ENCODE measurements at places on chromosomes 4 and X.

- DNase-seq: no peak
Observed at GRCh38 chr4:40992472-40993295, 221.7 kb downstream of the APBB2 start.

DNA sequence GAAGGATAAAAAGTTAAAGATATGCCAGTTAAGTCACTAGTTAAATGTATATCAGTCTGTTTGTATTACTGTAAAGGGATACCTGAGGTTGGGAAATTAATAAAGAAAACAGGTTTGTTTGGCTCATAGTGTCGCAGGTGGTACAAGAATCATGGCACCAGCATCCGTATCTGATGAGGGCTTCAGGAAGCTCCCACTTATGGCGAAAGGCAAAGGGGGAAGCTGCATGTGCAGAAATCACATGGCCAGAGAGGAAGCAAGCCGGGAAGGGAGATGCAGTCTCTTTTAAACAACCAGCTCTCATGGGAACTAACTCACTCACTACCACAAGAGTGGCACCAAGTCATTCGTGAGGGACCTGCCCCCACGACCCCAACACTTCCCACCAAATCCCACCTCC lies 91.9 kb upstream of the SH3RF1 start:
- DNase-seq: no peak

GRCh38 chr4:172809319-172809718 lies 359.3 kb upstream of the GALNT7 start:
- no peak for DNase-seq

GRCh38 chrX:40090961-40091360 lies 6.8 kb downstream of the BCOR start:
- no peak for DNase-seq

- no peak for DNase-seq
Observed at GRCh38 chrX:5100004-5100403, 1128.7 kb downstream of the NLGN4X start.

DNA sequence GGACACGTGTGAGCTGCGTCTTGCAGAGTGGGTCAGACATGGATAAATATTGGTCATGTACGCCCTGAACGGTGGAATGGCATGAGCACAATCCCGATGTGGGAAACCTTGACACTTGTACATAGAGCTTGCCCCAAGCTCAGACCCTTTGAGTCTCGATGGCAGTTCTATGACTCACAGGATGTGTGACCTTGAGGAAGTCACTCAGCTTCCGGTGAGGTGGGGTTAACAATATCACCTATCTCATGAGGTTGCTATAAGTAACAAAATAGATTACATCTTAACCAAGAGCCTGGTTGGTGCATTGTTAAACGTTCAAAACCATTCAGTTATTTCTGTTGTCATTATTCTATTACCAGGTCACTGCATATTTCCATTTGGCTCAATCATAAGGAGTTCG lies 109.1 kb upstream of the TBL1X start:
- DNase-seq: no peak

GRCh38 chr4:159346681-159347080 lies 243.8 kb downstream of the RAPGEF2 start:
- no peak for DNase-seq

DNA sequence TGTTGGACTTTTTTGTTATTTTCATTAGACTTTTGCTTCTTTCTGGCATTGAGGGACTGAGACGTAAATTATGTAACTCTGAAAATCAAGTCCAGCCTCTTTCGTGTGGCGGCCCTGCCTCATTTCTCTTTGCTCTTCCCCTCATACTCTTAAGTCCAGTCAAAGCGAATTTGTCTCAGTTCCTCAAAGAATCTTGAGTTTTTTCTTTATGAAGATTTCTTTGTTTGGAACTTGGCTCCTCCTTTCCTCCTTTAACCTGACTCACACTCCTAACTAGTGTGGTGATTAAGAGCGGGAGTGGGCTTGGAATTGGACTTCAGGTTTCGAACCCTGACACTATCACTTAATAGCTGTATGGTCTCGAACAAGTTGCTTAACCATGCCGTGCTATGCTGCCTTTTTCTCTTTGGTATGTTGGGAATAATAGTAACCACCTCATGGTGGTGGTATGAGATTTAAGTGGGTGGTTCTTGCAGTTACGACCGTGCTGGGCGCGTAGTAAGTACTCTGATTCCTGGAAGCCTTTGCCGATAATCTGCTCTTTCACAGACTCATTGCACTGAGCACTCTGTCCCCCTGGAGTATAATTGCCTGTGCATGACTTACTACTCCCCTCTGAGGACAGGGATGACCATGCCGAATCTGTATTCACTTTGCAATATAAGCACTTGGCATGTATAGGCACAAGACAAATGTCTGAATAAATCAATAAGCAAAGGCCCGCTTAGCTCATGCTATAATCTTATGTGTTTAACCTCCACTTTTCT lies 19.1 kb downstream of the FNIP2 start:
- no peak for DNase-seq

GRCh38 chrX:434946-435345 lies 48.2 kb upstream of the PPP2R3B start:
- no peak for DNase-seq

DNA sequence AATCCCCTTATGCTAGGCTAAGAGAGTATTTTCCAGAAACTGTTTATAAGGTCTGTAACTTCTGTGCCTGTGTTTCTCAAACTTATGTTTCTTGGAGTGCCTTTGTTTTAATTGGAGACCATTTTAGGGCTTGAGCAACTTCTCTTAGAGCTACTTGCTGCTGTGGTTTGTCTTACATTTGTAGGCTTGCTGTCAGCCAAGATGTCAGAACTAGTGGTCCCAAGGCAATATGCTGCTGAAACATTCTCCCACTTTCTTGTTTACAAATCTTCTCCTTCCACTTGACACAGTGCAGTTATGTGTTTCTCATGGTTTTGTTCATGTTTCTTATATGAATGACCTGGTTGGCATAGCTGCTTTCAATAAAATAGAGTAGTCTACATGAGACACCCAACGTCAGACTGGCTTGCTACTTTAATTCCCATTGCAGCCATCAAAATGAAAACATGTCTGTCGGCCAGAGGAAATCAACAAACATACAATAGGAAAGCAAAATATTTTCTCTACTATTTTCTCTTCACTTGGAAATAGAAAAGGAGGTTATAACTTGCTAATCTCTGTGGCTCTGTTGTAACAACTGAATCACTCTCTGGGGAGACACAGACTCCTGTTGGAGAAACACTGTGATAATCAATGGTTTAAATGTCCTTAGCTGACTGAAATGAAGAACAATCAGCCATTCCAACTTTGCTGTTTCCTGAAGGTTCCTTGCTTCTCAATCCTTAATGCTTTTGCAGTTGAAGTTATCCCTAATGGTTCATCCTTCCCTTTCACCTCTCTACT lies 426.4 kb downstream of the PDGFC start:
- DNase-seq: no peak

DNA sequence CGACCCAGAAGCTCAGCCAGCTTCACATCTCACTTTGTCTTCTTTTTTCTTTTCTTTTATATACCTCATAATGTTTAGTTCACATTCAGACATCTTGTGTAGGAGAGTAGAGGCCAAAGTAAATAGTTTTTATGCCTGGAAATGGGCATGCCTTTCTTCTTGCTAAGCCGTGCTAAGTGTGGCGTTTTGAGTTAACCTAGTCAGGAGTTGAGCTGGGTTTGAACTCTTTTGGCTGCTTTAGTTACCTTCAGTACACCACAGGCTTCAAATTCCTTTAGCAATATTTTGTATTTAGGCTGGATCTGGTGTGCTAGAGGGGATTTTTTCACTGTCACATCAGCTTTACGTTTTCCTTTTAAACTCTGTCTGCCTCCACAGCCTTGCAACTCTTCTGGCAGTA lies 300.8 kb downstream of the ZNF674 start:
- no peak for DNase-seq

DNA sequence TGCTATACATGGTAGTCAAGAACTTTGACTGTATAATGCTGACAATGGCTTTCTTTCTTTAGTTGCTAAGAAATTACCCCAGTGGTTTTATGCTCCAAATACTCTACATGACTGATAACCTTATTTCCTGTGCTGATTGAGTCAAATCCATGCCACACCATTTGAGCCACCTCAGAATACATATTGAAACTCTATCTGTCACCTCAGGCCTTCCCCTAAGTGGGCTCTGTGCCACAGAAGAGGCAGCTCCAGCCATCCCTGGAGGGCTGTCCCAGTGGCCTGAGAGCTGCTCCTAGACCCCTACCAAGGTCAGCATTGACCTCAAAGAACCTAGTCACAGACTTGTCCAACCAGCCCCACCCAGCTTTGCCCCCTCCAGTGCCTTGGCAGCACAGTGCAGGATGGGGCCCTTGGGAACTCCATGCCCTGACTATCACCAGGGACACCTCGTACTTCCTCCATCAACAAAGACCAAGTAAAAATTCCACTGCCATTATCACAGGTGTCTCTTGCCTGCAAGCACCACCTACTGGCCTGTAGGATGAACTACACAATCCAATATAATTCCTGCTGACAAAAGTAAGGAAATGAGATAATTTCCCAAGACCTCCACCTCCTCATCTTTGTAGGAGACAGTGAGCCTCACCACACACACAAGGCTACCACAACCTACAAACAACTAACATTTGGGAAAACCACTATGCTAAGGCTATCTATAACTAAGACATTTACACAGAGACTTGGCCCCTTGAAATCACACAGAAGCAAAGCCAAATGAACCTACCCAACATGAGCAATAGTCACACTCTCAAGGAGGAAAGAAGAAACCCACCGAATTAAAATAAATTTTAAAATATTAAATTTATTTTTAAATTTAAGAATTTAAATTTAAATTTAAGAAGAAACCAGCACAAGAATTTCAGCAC lies 239.9 kb downstream of the NKX6-1 start:
- no peak for DNase-seq

DNA sequence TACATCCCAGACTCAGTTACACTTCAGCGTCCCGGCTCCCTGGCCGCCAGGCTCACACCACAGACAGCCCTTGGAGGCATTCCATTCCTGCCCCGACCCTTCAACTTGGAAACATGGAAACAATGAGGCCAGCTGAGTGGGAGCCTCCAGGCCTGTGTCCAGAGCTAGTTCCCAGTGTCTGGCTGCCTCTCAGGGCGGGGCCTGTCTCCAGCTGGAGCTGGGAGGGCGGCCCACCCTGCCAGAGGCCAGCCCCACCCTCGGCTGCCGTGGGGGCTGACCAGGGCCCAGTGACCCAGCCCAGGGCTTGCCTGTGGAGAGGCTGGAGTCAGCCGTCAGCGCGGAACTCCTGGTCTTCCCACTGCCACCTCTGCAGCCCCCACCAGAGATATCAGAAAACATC lies 37.4 kb upstream of the SPON2 start:
- DNase-seq: no peak

GRCh38 chrX:13605611-13606010 lies 36.2 kb downstream of the EGFL6 start:
- no peak for DNase-seq

DNA sequence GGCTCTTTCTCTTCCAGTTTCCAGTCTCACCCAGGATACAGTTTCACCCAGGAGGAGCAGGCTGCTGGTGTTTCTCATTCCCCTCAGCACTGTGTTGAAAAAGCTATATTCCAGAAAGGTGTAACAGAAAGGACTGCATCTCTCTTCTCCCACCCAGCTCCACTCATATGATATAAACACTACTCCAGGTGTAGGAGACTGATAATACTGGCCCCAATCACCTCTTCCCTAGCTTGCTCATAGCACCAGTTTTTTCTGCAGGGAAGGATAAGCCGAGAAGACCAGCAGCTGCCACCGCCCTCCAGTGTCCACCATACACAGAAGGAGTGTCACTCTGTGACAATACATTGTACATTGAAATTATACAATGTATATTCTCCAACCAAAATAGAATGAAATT lies 105.5 kb upstream of the STK26 start:
- no peak for DNase-seq

DNA sequence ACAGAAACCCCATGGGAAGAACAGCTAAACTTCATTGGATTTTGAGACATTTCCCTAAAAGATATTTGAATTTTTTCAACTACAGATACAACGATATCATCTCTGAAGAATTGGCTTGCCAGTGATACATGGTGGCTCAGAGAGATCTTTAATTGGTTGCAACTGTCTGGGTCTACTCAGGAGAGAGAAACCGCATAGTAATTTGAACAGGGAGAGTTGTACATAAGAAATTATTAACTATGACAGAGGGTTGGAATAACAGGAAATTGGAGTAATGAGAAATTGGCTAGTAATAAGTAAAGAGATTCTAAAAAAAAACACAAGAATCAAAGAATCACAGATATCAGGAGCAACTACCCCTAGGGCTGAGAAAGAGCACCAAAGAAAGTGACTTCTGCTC lies 118.4 kb downstream of the KLHL13 start:
- no peak for DNase-seq

DNA sequence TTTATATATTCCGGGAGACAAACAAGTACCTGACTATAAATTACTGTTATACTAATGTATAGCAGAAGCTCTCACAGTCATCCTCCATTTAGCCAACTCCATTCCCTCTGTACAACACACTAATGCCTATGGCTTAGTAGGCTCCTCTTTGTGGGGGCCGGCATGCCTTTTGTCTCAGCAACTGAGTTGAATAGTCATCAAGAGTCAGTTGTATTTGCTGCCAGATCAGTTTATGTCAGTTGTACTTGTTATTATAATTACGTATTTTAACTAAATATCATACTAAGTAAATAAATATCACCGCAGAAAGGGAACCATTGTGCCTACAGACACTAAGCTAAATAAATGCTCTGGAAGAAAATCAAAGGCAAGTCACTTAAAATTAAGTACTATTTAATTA lies 9.9 kb downstream of the PRMT9 start:
- DNase-seq: no peak

GRCh38 chr4:47465004-47465403 lies 1.5 kb upstream of the COMMD8 start:
- no peak for DNase-seq

DNA sequence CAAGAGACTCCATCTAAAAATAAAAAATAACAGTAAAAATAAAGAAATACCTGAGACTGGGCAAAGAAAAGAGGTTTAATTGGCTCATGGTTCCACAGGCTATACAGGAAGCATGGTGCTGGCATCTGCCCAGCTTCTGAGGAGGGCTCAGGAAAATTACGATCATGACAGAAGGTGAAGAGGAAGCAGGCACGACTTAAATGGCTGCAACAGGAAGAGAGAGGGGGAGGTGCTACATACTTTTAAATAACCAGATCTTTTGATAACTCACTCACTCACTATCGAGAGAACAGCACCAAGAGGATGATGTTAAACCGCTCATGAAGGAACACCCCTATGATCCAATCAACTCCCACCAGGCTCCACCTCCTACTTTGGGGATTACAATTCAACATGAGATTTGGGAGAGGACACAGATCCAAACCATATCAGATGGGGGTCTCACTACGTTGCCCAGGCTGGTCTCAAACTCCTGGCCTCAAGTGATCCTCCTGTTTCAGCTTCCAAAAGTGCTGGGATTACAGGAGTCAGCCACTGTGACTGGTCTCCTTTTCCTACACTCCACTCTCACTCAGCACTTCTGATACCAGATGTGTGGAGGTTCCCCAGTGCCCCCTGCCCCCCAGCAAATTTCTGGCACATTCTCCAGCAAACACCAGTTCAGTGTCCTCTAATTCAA lies 11.9 kb upstream of the ZNF157 start:
- no peak for DNase-seq

- no peak for DNase-seq
Observed at GRCh38 chrX:933611-934010, 278.8 kb downstream of the CRLF2 start.

All from stimulated activated CD4-positive, alpha-beta T cell treated with anti-CD3 and anti-CD28 coated beads, Interleukin-1b, Interleukin-23, amount 100 ng/mL, for 1 hour (primary cell).